ENCODE measurements at places on chromosomes 12 and 14.

GRCh38 chr12:67080637-67081036 is 188.5 kb upstream of the CAND1 start:
- no peak for DNase-seq

DNA sequence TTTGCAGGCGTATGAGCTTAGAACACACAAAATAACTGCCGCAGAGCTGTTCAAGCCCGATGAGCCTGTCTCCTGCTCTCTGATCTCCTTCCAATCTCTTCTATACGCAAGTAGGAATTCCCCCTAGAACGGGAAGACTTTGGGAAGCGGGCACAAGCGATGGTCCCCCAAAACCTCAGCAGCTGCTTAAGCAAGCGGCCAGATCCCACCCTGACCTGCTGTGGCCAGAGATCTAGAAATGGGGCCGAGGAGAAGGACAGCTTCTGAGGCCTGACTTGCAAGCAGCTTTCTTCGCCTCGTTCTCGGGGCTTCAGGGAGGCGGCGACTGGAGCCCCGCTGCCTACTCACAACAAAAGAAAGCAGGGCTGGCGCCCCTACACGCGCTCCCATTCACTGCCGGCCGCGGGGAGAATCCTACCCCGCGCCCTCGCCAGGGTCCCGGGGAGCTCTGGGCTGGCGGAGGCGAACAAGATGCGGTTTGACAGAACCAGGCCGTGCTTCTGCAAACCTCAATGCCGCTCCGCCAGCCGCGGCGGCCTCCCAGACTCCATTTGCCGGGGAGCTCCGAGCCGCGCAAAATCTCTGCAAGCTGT is 922 bp downstream of the TBX5 start:
- no peak for DNase-seq

DNA sequence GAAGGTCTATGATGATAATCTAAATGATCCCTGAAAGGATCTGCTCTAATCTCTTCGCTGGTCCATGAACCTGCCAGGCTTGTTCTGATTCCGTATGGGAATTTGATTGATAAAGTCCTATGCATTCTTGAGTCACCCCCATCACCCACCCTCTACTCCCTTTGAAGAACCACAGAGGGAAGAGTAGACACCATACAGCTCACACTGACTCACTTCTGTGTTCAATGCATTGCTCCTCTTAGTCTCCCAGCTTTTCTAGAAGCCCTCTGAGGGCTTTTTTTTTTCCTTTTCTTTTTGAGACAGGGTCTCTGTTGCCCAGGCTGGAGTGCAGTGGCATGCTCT is 18.5 kb upstream of the GPRC5A start:
- DNase-seq: no peak

GRCh38 chr14:21780429-21781084 is 106.9 kb upstream of the OR4E1 start:
- DNase-seq: no peak

Data from Calu3 (cell line).